ENCODE measurements at places on chromosomes 2 and 18.

GRCh38 chr2:47645246-47645645 is 137.7 kb upstream of the MSH6 start:
- no peak for DNase-seq

DNA sequence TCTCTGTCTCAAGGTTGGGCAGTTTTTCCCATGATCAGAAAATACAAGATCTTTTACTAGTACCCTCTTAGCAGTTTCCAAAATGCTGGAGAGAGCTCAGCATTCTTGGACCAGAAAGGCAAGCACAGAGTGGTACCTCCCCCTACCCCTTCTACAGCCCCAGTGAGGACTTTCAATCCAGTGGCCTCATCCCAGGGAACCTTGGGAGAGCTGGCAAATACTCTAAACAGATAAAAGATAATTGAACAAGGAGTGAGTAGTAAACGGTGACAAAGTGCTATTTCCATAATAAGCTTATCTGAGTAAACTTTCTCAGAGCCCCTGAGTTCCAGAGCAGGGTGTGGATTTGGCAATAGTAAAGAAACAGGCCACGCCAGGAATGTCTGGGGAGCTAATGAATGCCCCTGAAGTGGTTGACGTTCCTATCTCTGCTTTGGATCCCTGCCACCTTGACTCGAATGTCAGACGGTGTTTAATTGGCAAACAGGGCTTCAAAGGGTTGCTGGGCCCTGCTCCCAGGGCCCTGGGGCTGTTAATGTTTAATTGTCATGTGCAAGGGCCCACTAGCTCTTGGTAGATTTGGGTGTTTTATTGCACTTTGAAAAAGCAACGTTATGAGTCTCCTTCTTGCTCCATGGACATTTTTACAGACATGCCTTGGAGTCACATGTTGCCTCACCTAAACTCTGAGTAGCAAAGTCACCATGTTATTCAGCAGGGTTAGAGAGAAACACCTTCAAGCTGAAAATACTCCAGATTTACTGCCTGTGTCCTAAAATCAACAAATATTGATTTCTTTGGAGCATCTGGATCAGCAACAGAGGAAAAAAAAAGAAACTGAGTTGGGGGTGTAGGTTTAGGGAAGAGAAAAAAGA is 239.9 kb downstream of the CYRIA start:
- peak; percentile 97 for DNase-seq

DNA sequence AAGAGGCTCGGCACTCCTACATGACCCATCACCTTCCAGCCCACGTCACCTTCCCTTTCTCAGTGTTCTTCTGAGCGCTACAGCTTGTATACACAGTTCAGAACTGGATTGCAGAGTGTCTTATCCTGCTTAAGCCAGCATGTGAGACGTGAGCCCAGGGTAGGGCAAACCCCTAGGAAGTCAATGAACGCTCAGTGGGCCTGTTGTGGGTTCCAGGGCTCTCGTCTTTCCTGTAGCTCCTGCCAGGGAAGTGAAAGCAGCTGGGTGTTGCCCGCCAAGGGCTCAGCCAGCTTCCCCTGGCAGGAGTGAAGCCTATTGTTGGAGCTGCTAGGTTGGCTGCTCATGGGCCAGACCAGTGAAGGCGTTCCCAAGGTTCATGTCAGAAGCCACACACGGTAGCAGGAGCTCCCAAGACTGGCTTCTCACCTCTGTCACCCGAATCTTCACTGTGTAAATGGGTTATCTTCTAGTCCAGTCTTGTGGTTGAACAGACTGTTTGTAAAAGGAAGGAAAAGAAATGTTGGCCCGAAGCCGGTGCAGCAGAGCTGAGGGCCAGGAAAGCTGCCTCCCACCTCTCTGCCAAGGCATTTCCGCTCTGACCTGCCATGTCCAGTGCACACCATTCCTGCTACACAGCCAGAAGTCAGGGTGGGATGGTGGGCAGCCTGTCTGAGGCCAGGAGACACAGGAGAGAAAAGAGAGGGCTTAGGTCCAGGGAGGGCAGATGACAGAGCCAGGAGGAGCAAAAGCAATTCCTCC is 69.6 kb upstream of the RMDN2 start:
- DNase-seq: no peak

GRCh38 chr2:224837558-224837957 is 121.4 kb upstream of the CCDC195 start:
- DNase-seq: no peak

DNA sequence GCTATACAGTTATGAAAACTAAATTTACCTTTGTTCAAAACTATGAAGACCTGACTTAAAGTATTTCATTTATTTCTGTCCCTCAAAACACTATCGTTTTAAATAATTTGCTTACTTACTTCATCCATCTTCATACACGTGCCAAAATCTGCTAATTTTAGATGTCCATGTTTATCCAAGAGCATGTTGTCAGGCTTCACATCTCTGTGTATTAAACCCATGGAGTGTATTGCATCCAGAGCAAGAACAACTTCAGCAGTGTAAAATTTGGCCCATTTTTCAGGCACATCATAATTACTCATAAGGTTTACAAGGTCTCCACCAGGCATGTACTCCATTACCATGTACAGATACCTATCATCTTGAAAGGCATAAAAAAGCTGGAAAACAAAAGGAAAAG is 80.3 kb downstream of the SLC66A3 start:
- DNase-seq: no peak

GRCh38 chr18:55475467-55475866 is 112.5 kb downstream of the TCF4 start:
- DNase-seq: no peak

GRCh38 chr2:67524777-67525176 is 127.6 kb downstream of the ETAA1 start:
- DNase-seq: no peak

- DNase-seq: no peak
Measured at GRCh38 chr2:12270876-12271588, 445.7 kb upstream of the TRIB2 start.

GRCh38 chr2:169232551-169233154 is 129.7 kb downstream of the LRP2 start:
- no peak for DNase-seq

GRCh38 chr2:241655516-241656189 is 18.2 kb downstream of the ATG4B start:
- no peak for DNase-seq

DNA sequence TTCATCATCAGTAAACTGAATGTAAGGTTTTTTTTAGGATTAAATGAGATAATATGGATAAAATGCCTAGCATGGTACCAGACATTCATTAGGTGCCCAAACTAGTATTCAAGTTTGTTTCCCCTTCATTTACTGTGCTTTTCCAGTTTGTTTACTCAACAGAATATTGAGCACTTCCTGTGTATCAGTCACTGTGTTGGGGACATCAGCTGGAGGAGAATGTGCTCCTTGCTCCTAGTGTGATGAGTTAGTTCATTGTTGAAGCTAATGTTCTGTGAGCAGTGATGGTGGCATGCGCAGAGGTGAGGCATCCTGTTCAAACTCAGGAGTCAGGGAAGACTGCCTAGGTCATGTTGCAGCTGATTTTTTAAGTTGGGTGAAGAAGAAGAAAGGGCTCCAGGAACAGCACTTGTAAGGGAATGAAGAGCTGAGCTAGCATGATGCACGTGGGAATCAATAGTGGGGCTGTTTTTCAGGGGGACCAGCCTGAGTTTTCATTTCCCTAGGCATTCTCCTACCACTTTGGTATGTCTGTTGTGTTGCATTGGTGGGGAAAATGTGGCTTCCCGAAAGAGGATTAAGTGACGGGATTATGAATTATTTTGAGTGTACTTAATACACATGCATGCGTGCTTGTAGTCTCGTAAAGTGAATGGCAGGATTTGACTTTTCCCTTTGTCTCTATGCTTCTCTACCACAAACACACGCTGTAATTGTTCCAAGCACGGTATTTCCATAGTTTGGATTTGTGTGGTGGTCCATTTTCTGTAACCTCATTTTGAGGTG is 23.7 kb downstream of the TTLL4 start:
- DNase-seq: no peak

DNA sequence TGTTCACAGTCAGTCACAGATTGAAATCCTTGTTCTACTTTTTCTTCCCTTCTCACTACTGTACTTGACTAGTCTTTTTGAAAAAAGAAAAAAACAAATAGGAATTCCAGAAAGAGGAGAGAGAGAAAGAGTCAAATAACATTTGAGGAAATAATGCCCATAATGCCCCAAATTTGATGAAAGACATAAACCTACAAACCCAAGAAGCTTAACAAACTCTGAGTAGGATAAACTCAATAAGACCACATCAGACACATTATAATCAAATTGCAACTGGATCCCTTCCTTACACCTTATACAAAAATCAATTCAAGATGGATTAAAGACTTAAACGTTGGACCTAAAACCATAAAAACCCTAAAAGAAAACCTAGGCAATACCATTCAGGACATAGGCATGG is 30.9 kb downstream of the TMEM185B start:
- no peak for DNase-seq

GRCh38 chr2:67548317-67549201 is 151.4 kb downstream of the ETAA1 start:
- no peak for DNase-seq

DNA sequence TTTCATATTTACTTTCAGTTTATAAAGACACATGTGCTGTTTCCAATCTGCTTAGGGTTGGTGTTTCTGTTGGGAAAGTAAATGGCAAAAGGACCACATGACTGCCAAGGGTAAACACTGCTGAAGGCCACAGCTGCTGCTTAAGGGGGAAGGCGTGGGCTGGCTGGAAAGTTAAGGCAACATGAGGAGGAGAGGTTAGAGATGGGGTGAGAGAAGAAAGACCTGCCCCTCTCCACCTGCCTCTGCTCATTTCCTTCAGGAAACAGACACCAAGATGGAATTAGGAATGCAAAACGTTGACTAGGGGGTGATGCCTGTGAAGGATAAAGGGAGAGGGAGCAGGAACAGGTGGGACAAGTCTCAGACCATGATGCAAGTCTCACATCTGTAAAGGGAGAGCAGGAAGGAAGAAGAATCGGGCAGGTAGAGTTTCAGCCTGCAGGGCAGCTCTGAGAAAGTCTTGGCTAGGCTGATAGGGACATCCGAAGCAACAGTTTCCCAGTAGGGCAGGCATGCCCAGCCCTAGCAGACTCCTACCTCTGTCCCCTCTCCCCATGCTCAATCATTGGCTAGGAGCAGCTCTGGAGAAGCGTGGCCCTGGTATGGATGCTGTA is 86.0 kb downstream of the CDC42EP3 start:
- peak; percentile 60 for DNase-seq

DNA sequence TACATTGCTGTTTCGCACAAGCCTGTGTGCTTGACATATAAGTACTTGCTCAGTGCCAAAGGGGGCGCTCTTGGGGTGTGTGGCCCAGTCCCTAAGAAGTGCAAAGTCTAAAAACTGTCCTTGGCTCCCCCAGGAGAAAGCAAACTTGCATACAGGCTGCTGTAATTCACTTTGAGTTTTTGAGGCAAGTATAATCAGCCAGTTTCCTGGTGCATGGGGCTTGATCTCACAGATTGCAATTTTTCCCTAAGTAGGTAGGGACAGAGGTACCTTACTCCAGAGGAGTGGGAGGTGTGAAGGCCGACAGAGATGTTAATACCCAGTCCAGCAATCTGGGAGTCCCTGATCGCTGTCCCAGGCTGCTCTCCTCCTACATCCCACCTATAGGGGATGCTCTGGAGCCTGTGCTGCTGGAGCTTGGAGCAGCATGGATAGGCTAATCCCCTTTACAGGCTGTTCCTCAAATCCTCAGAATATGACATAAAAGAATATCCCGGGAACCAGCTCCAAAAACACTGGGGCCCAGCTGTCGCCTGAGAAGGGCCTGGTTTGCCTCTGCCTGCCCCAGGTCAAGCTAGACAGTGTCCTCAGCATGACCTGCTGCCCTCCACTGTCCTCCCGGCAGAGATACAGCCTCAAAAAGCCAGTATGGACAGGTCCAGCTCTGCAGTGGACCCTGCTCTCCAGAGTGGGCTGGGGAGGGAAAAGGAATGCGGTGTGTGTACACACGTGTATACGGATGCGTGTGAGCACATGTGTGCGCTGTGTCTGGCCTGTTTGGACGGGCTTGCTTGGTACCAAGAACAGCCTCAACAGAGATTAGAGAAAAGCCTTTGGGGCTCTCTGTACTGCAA is 136.5 kb upstream of the HAAO start:
- peak; percentile 91 for DNase-seq

DNA sequence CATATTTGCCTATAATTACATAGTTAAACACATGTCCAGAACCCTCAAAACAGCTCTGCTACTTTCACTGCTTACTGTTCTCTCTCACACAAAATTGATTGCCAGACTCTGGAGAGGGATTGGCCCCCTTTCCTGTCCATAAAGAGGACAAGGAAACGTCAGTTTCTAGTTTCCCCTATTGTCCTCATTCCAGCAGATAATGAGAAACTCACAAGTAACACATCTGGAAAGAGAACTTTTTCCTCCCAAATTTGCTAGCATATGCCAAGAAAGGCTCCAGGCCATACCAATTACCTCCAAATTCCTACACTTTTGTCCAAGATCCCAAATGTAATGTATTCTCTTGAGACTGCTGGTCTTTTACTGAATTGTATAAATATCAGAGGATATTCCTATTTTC is 200.5 kb downstream of the EXOC6B start:
- DNase-seq: no peak

- DNase-seq: no peak
Measured at GRCh38 chr2:70526126-70526525, 27.5 kb downstream of the TGFA start.

DNA sequence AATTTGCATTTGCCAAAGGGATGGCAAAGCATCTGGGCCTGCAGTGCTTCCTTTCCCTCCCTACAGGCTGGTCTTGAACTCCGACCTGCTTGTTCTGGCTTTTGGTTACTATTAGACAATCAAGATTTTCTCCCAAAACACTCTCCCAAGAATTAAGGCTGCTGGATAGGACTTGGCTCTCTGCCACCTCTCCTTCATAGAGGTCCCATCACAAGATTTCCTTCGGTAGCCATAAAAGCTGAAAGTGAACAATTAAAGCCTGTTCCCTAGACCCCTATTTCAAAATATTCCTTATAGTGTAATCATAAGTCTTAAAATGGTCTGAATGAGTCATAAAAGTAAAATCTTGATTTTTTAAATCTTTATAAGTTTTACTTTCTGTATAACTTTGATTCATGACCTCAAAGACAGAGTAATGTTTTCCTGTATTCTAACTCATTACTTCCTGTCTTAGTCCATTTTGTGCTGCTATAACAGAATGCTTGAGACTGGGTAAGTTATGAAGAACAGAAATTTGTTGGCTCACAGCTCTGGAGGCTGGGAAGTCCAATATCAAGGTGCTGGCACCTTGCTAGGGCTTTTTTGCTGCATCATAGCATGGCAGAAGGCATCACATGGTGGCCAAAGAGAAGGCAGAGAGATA is 37.8 kb upstream of the TNP1 start:
- DNase-seq: no peak

- DNase-seq: no peak
Measured at GRCh38 chr2:9846554-9846953, 3.3 kb downstream of the TAF1B start.

DNA sequence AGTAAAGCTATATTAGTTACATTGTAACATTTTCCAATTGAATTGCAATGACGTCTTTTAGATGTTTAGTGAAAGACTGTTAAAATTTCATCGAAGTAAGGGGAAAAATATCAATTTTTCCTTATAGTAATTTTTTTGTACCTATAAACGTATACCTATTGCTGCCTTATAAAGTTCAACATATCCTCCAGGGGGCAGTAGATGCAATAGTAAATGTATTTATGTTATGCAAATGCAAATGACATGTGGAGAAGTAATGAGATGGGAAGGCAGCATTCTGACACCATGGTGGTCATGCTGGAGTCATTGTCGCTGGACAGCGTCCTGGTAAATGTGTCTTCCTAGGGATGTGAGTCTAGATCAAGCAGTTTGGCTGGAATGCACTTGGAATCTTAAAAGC is 38.7 kb downstream of the MSTN start:
- peak; percentile 5 for DNase-seq

- peak; percentile 95 for DNase-seq
Measured at GRCh38 chr2:38432820-38433606, 55.9 kb upstream of the ATL2 start.
